Activated CD4-positive, alpha-beta T cell treated with anti-CD3 and anti-CD28 coated beads, Interleukin-2, amount 50 U/mL, for 1 hour (primary cell): ENCODE measurements at places on chromosomes 12 and 14.

DNA sequence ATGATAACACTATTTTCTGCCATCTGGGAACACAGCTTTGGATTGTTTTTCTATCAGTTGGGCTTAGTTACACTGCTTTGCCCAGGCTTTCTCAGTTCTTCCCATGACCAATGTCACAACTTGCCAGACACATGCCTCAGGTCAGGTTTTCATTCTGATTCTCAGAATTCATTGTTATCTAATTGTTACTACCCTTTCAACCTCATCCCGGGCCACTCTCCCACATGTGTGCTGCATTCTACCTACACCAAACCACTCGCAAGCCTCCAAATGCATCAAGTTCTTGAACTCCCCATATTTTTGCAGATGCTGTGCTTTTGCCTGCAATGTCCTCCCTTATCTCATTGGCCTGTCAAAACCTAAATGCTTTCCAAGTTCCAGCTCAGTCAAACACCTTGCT, 36.3 kb downstream of the NELL2 start:
- no peak for DNase-seq

GRCh38 chr14:94547726-94548125, 13.5 kb upstream of the SERPINA4 start:
- DNase-seq, result no peak

- DNase-seq, result no peak
These were observed at the start of gene IFNG-AS1 for GRCh38 chr12:67989184-67989920. IFNG-AS1 (plus strand) TSS chr12:67989447.

- no peak for DNase-seq
These were observed 170.0 kb upstream of the SLC16A7 start for GRCh38 chr12:59425798-59426197.

GRCh38 chr14:55398679-55399078, 13.0 kb downstream of the ATG14 start:
- DNase-seq, result no peak

DNA sequence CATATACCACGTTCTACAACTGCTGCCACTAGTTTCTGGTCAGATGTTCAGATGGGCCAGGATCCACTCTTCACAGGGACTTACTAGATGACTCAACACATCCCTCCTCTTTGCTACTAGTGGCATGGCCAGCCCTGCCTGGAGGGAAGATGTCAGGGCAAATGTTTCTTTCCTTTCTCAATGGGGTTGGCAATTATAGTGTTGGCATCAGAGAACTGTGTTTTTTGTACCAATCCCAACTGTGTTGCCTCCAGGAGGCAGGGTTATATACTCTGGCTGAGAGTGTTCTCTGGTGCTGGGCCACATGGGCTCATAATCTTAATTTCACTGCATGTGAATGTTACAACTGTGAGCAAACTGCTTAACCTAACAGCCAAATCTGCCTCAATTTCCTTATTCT, 69.9 kb upstream of the AVPR1A start:
- DNase-seq, result no peak

DNA sequence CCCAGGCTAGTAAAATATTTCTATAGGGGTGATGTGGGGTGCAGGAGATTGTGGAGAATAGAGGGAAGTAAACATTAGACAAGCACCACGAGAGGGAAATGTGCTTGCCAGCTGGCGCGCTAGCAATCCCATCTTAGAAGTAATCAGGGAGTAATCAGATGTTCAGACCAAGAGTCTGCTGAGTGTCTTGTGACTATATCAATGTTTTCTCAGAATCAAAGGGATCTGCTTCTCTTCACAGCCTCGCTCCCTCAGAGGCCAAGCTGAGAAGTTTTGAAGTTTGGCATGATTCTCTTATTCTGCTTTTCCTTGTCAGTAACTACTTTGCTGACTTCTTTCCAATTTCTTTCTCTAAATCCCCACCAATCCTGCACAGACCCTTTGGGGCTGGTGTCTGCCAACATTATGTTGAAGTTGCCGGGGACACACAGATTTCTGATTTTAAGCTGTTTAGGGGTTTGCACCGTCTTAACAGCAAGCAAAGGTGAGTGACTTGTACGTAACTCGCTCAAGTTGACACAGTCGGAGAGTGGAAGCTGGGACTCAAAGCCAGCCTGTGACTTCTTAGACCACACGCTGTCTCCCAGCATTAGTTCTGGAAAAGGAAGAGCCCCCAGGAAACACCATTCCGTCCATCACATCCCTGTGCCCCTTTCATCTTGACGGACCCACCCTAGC, 22.0 kb upstream of the TSPAN9 start:
- no peak for DNase-seq

- DNase-seq, result no peak
These were observed 55.8 kb downstream of the PAWR start for GRCh38 chr12:79634957-79635471.

DNA sequence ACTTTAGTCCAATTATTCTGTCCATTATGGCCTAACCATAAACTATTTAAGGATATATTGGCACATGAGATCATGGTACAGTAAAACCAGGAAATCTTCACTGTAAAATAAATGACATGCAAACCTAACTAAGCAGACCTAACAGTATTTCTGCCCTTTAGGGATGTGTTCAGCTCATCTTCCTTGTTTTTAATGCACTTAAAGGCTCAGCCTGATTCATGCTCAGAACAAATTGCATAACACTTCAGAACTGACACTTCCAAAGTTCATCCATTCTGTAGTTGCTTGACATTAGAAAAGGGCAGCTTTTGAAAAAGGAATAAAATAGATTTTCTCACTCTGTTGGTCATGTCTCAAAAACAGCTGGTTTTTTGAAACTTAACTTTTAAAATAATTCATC, 708.5 kb downstream of the C12orf50 start:
- no peak for DNase-seq
